Activated T-cell treated with anti-CD3 and anti-CD28 coated beads, Interleukin-2, amount 50 U/mL, for 72 hours (primary cell): ENCODE measurements at places on chromosomes 5 and 9.

DNA sequence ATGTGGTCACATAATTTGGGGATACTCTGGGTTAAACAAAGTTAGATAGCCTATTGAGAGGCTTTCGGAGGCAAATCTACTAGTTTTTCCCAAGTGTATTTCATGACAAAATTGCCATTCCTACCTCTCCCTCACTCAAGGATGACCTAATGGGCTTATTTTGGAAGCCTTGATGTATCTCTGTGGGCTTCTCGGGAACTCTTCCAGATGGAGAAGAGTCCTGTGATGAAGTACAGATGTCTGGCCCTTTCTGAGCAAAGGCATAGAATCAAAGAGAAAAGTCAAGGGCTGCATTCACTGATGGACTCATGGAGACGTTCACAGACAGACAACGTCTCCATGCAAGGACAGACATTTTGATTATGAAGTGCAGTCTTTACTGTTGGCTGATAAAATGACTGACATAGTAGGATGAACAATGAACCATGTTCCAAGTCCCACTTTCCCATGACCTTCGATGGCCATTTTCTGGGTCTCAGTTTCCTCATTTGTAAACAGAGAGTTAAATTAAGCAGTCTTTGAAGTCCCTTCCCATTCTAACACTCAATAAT is 347.2 kb upstream of the CD180 start:
- DNase-seq: no peak

GRCh38 chr9:110714314-110714713 is 45.7 kb downstream of the MUSK start:
- DNase-seq: no peak

- DNase-seq: no peak
These were observed 9.4 kb upstream of the SCGB3A2 start for GRCh38 chr5:147869112-147869511.

DNA sequence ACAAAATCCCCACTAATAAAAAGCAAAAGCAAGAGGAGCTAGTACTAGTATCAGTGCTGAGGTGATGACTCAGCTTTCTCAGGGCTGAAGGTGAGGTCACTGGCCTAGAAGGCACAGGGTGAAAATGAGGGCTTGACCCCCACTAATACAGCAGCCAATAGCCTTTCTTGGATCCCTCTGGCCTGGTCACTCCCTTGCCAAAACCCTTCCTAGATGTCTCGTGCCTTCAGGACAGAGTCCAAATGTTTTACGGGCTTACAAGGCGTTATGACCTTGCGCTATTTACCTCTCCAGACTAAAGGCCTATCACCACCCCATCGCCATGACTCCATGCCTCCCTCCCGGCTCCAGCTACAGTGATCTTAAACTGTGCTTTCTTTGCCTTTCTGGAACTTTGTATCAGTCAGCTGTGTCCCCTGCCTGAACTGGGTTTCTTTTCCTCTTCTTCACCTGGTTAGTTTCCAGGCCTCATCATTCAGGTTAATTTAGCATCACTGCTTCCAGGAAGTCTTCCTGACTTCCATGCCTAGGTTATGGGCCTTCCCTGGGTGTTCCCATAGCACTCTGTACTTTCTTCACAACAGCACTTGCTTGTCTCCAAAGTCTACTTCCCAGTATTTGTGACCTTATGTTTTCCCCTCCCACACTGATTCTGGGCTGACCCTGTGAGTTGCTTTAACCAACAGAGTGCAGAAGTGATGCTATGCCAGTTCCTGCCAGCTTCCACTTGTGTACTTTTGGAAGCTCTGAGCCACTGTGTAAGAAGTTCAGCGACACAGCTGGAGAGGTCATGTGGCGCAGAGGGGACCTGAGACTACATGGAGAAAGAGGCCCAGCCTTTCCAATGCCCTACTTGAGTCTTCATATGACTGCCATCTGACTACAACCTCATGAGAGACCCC is 4.2 kb upstream of the DELE1 start:
- no peak for DNase-seq

DNA sequence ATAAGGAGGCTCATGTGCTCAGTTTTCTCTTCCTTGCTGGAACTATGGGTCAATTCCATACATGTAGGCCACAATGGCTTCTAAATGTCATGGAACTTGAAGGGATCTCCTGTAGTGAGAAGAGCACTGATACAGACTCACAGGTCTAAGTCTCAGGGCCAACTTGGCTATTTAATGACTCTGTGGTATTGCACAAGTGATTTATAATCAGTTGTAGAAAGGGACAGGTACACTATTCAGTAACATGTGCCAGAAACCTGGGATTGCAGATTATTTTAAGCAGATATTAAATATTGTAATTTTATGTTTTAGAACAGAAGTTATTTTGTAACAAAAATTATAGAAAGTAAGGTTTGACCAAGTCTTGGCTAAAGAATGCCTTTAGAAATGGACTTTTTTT is 241.5 kb upstream of the PIK3R1 start:
- no peak for DNase-seq

GRCh38 chr5:67515762-67516161 is 319.2 kb upstream of the CD180 start:
- no peak for DNase-seq

DNA sequence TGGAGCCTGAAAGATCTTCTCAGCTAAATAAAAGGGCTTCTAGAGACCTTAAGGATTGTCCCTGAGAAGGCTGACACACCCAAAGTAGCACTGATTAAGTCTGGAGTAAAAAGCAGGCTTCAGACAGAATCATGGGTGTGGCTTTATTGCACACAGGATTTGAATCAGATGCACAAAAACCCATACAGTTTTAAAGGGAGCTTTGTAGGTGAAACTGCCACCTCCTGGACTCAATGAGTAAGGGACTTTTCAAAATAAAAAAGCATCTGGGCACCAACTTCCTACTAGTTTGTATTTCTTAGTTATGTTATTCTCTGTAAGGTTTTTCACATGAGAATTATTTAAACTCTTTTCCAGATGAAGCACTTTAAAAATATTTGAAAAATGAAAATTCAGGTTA is 129.4 kb downstream of the EDIL3 start:
- DNase-seq: no peak

DNA sequence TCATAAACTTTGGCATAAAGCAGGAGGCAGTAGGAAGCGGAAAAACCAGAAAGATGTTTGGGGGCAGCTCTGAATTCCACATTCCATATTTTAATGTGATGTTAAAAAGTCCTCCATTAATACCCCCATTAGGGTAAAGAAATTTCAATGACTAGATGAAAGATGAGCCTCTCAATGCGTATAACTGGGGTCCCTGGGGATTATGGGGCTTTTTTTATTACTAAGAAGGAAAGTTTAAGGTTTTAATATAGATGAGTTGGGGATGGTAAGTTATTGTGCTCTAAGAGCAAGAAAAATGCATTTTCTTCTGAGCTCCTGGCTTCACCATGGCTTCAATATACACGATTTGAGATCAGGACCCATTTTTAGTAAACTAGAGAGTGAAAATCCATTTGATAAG is 321.9 kb downstream of the CDK5RAP2 start:
- no peak for DNase-seq

DNA sequence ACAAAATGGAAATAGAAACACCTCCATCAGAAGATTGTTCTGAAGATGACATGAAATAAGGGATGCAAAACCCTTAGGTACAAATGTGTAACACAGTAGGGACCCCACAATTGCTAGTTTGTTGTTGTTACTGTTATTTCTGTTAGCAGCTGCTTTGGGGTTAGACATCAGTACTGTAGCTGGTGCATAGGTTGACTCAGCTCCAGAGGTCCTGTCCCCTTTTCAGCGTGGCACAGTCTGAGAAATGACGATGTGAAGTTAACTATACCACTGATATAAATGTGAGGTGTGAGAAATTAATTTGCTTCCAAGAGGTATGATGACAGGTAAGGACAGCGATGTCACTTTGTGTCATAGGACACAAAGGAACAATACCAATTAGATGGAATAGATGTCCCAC is 384.6 kb upstream of the KLF4 start:
- DNase-seq: no peak

- DNase-seq: no peak
These were observed 504.2 kb downstream of the ACTL7B start for GRCh38 chr9:108351571-108351970.

- DNase-seq: no peak
These were observed 3.1 kb downstream of the QRFP start for GRCh38 chr9:130893341-130894101.

GRCh38 chr9:119343059-119343990 is 25.9 kb downstream of the BRINP1 start:
- DNase-seq: no peak

DNA sequence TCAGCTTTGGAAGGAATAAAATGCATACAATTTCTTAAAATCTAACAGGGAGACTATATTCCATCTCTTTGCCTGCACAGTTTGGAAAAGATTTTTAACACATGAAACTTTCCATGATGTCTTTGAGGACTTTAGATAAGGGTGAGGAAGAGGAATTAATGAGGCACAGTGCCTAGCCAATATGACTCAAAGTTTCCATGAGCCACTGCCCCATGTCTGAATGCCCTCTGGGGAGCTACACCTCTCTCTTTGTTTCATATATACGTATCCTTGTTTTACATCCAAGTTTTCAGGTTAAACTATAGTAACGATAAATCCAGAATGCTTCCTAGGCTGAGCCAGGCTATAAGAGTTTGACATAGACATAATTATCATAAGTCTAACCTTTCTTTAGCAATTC is 349.3 kb upstream of the TLE4 start:
- no peak for DNase-seq

DNA sequence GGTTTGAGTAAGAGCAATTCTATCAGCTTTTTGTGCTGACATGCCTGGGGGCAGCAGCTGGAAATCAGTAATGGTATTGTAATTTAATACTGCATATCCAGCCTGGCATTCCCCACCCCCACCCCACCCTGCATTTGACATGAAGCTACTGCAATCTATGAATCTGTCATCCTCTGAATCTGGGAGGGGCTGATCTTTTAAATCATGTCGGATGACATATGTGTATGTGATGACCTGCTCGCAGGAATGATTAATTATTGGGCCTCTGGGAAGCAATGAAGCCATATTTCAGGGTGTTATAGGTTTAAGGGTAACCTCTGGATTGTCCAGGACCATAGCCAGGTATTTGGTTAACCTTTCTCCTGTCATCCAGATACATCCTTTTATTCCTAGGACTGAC is 64.6 kb upstream of the RASGRF2 start:
- no peak for DNase-seq

- no peak for DNase-seq
These were observed 91.5 kb upstream of the NREP start for GRCh38 chr5:111848476-111848875.

DNA sequence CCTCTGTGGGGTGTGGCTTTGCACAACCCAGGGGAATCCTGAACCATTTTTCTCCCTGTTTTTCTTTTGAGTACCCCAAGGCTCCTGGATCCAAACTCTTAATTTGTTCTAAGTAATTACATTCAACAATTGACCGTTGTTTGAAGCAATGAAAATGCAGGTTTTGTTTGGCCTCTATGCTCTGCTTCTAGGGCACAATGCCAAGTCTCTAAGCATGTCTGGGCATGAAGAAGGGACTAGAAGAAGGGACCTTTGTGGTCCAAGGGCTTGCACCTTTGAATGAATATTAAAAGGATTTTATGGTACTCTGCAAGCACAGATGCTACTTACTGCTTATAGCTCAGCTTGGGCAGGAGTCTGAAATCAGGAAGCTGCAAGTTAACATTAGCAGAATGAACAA is 6.6 kb upstream of the ENC1 start:
- DNase-seq: no peak

DNA sequence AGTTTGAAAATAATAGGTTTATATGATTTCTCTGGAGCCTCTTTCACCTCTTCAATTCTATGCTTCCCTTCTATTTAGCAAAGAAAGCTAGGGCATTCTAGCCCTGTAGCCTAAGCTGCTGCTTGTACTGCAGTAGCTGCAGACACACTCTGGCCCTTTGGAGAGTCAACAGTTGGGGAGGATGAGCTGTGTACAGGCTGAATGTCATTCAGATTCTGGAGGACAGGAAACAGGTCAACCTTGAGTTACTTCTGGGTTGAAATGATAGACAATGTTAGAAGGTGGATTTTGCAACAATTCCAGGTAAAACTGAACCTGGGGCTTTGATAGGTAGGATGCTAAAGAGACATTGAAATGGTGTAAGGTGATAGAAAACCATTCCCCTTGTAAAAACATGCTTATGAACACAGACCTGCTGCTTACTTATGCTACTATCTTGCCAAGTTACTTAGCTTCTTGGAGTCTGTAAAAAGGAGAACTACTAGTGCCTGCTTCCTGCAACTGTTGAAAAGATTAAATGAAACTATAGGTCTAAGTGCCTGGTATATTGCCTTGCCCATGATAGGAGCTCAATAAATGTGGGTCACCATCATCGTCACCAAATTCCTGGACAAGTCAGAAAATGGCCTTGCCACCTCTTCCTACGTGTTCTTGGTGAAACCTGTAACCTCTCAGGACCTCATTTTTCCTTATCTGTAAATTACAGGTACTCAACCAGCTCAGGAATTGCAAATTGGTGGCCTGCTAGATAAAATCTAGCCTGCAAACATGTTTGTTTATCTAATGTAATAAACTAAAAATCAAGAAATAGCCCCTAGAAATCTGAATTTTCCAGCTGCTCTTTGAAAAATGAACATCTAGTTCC is 83.7 kb downstream of the GALNT10 start:
- DNase-seq: no peak

DNA sequence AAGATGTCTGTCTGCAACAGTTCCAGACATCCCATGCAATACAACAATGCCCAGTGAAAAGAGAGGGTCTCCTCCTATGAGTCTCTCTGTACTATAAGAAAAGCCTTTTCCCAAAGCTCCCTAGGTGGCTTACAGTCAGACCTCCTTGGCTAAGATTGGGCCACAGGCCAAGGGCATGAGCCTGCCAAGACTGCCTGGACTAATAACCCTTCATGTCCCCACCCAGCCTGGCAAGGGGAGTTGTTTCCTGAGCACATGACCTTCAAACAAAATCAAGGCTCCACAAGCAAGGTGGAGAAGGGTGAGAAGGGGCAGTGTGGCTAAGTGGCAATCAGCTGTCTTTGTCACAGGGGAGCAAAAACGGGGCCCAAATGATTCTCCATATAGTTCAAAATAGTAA is 75.6 kb upstream of the ZSWIM6 start:
- no peak for DNase-seq

- no peak for DNase-seq
These were observed 114.1 kb downstream of the PIK3R1 start for GRCh38 chr5:68329554-68330255.

DNA sequence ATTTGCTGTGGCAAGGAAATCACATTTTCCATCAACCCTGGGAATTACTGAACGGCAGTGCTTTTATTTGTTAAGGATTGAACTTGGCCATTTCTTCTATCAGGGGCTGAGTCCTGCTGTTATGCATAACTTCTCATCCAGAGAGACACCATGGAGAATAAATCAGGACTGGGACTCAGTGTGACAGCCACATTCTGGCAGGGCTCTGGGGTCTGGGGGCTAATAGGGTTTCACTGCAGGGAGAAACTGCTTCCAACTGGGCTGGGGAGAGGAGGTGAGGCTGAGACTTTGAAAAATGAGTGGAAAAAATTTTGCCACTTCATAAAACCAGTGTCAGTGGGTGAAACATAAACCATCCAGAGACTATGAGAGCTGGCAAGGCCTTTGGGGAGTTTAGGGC is 95.7 kb upstream of the ALDH1B1 start:
- no peak for DNase-seq

GRCh38 chr5:73122875-73123810 is 2.8 kb downstream of the TMEM171 start:
- no peak for DNase-seq
